Stimulated activated CD8-positive, alpha-beta memory T cell treated with anti-CD3 and anti-CD28 coated beads, Interleukin-4, amount 100 ng/mL, for 1 hour (primary cell): ENCODE measurements at places on chromosomes 1 and 21.

DNA sequence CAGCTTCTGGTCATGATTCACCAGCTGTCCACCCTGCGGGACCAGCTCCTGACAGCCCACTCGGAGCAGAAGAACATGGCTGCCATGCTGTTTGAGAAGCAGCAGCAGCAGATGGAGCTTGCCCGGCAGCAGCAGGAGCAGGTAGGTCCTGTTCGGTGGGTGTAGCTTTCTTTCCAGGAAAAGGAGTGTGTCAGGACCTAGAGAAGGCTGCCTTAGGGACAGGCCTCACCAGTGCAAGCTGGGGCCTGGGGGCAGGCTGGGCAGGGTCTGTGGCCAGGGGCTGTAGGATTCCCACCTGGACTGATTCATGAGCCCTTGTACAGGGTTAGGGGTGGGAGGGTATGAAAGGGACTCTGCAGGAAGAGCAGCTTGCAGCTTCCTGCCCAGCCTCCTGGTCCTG is 35.3 kb downstream of the ETNK2 start:
- no peak for DNase-seq

- no peak for DNase-seq
Observed at GRCh38 chr1:4694492-4694891, 40.1 kb downstream of the AJAP1 start.

DNA sequence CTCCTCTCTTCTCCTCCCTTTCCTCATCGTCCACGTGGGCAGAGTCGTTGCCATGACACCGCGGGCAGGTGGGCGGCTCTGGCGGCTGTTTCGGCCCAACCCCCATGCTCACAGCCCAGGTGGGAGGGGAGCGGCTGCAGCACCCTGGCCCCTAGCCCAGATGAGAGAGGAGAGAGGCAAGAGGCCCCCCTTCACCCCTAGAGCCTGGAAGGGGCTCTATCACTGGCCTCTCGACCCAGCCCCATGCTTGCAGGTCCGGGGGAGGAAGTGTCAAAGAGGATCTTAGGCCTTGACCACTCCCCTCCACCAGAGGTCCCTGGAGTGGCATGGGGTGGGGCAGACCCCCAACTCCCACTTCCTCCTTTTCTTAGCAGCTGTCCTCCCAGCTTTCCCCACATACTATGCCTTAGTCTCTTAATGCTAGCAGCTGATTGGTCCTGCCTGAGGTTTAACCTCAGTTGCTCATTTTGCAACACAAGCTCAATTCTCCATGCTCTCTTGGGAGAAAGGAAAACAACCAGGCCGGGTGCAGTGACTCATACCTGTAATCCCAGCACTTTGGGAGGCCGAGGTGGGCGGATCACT is 10.4 kb downstream of the DLGAP3 start:
- DNase-seq, result no peak

GRCh38 chr1:7360526-7360925 is 410.6 kb upstream of the VAMP3 start:
- no peak for DNase-seq

DNA sequence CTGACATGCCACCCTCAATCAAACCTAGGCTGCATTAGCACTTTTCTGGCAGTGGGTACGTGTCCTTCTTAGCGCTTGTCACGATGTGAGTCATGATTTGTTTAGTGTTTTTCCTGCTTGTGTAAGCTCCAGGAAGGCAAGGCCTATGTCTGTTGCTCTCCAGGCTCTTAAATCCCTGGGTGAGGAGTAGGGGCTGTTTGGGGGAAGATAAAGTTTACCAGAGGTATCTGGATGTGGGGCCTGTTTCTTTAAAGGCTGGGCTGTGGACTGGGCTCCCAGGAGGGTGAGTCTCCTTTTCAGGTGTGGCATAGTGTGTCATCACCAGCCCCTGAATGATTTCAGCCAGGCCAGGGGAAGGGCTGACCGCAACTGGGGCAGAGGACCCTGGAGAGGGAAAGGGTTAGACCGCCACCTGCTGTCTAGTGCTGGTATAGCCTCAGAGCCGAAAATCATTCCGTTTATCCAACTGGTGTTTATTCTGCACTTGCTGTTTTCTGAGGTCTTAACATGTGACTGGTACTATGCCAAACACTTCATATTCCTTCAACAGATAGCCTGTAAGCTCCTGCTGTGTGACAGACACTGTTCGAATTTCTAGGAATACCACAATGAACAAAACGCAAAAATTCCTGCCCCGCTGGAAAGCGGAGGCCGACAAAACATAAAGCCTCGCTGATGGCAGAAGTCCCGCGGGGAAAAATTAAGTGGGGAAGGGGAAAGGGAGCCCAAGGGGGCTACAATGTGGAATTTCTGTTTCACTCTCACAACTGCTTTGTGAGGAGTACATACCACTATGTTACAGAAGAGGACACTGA is 9.7 kb downstream of the SERINC2 start:
- peak; percentile 36 for DNase-seq

GRCh38 chr1:64545118-64545843 is 75.4 kb downstream of the CACHD1 start:
- DNase-seq, result no peak

GRCh38 chr1:193325042-193325441 is 138.6 kb upstream of the B3GALT2 start:
- DNase-seq, result no peak

DNA sequence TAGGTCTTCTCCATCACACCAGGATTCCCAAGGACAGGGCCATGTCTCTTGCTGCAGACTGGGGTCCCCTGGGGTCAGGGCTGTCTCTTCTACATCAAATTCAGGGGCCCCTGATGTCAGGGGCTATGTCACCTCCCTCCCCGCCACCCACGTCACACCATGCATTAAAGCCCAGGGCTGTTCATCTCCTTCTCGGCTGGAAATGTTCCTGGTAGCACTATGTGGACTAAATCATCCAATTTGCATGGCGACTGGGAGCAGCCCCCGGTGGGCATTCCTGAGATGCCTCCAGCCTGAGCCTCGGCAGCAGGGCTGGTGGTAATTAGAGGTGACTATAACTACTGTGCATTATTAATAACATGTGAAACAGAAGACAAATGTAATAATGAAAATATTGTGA is 151.7 kb upstream of the HMGB4 start:
- DNase-seq, result no peak

DNA sequence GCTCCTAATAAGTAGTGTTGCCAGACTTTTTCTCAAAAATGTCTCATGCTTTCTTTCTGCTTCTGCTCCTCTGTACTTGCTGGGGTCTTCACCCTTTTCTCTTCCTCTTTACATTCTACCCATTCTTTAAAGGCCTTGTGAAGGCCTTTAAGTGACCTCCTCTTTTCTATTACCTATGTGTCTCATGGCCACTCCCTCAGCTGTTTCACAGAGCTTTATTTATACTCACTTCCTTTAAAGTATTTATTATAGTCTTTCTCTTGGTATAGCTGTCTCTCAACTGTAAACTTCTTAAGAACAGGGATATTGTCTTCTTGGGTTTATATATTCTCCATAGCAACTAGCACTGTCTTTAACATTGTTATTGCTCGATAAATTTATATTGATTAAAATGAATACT is 792 bp downstream of the GOLPH3L start:
- no peak for DNase-seq

GRCh38 chr1:226903819-226904716 is 33.7 kb downstream of the PSEN2 start:
- DNase-seq, result no peak

DNA sequence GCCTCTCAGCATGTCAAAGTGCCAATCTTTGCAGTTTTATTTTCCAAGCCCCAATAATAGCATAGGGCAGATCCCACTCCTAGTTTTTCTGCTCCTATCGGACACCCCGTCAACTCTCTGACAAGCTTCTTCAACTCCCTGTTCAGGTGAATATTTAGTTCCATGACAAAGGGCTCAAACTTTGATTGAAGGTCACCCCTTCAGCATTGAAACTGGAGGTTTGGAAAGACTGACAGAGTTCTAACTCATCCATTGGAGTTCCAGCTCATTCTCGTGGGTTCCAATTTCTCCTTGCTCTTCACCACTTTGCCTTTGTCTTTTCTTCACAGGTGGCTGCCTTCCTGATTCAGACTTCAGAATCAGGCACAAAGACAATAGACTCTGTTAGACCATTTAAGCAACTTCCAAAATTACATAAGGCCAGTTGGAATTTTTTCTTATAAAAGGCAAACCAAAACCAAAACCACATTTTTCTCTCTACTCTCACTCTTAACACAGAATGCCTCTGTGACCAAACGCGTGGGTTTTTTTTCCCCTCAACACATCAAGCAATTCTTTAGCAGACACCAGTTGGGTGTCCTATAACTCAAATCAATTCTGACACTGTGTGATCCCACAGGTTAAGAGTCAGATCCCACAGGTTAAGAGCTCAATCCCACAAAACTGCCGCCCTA is 169.3 kb upstream of the USP25 start:
- no peak for DNase-seq

DNA sequence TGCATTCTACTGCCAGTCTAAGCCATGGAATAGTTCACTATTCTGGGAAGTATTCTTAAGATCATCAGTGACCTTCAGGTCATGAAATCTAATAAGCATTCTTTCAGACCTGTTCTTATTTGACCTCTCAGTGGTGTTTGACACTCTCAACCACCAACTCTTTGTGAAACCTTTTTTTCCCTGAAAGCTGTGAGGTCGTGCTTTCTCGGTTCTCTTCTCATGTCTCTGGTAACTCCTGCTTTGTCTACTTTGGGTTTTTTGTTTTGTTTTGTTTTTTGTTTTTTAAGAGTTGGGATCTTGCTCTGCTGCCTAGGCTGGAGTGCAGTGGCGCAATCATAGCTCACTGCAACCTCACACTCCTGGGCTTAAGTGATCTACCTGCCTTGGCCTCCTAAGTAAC is 56.3 kb downstream of the POU2F1 start:
- no peak for DNase-seq

DNA sequence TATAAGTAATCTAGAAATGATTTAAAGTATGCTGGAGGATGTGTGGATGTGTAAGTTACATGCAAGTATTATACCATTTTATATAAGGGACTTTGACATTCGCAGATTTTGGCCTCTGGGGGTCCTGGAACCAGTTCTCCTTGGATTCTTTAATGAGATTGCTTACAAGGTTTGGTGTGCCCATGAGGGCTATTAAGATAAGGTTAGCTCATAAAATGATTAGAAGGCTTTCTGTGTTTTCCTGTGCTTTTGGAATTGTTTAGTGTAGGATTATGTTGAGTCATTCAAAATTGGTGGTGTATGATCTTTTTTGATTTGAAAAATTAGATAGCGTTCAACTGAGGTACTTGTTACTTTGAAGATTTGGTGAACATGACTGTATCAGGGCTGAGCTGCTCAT is 5.6 kb downstream of the USP25 start:
- DNase-seq, result no peak

DNA sequence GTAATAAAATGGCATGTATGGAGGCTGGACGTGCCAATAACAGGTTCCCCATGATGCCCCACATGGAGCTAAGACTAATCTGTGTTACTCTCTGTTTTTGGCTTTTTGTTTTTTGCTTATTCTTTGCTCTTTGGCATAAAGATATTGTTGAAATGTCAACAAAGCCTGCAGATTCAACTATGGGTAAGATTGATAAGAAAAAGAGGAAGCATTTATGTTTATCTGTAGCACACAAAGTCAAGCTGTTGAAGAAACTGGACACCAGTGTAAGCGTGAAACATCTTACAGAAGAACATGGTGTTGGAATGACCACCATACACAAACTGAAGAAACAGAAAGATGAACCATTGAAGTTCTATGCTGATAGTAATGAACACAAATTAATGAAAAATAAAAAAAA is 402.7 kb downstream of the LTN1 start:
- no peak for DNase-seq

DNA sequence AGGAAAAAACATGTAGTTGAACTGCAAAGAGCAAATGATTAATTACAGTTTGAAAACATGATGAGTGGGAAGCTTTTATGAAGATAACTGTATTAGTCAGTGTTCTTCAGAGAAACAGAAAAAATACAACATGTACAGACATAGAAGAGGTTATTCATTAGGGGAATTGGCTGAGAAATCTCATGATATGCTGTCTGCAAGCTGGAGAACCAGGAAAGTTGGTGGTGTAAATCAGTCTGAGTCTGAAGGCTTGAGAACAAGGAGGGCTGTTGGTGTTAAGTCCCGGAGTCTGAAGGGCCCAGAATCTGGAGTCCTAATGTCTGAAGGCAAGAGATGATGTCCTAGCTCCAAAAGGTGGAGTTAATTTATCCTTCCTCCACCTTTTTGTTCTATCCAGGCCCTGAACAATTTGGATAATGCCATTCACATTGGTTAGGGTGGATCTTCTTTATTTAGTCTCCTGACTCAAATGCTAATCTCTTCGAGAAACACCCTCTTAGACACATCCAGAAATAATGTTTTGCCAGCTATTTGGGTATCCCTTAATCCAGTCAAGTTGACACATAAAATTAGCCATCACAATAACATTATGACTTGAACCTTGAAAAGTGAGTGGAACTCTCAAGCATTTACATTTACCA is 672.9 kb upstream of the PTBP2 start:
- DNase-seq, result no peak

GRCh38 chr1:70146488-70146887 is 58.9 kb downstream of the LRRC40 start:
- no peak for DNase-seq

- DNase-seq, result no peak
Observed at GRCh38 chr1:206674745-206675175, 9.9 kb upstream of the MAPKAPK2 start.

DNA sequence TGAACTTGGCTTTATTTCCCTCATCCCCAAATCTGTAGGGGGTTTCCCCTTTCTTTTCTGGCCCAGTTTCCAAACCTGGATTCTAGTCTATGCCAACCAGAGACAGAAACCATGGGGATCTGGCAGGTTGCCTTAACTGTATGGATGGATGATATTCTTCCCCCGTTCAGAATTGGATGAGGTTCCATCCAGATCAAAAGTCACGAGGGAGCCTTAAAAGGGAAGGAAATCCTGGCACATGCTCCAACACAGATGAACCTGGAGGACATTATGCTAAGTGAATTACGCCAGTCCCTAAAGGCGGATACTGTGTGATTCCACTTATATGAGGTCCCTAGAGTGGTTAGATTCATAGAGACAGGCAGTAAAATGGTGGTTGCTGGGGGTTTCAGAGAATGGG is 124.4 kb downstream of the HUNK start:
- DNase-seq, result no peak

DNA sequence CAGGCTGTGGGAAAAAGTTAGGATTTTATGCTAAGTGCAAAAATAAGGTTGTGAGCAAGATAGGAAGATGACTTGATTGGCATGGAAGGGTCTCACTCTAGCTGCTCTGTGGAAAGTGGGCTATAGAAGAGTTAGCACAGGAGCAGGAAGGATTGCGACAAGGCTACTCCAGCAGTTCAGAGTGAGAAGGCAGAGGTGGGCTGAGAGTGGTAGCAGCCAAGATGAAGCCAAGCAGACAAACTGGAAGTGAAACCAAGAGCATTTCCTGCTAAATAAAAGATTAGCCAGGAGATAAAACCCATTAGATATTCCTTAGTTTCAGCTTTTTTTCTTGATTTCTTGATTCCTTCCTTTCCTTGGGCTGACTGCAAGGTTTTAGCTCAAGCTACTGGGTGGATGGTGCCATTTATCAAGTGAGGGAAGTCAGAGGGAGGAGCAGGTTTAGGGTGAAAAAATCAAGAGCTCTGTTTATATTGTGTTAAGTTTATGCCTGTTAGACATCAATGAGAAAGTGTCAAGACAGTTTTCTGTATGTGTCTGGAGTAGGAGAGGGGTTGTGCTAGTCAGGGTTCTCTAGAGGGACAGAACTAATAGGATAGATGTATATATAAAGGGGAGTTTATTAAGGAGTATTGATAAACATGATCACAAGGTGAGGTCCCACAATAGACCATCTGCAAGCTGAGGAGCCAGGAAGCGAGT is 33.1 kb upstream of the ZNF644 start:
- DNase-seq, result no peak

- DNase-seq, result no peak
Observed at GRCh38 chr1:111247125-111247838, 19.8 kb downstream of the CHI3L2 start.
